Omental fat pad (tissue), 4 donors: ENCODE measurements at places on chromosomes 4 and X.
A peak's percentile ranks its signal among the peaks of the same experiment; 100 is the strongest.

- DNase-seq = no peak
These were observed 45.5 kb downstream of the PPP1R2C start for GRCh38 chrX:42732506-42732905.

- DNase-seq = no peak
These were observed 62.3 kb upstream of the CD99 start for GRCh38 chrX:2628751-2629315.

GRCh38 chr4:24519649-24520048 lies 64.7 kb downstream of the DHX15 start:
- DNase-seq = no peak

DNA sequence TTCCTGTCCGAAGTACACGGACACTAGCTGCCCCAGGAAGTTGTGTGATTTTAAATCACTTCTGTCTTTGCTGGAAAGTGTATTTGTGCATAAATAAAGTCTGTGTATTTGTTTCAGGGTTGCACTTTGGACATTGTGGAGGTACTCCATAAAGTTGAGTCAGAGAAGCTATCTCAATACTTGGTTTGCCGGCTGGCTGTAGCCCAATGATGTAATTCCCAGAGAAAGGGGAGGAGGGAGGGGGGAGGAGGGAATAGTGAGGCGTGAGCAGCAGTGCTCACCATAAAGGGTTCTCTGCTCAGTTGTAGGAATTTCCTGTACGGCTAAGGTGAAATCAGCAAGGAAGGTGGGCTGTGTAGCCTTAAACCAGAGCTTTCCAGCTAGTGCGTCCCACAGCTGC lies 7.5 kb downstream of the APEX2 start:
- no peak for DNase-seq

GRCh38 chr4:44493924-44494323 lies 45.3 kb upstream of the KCTD8 start:
- no peak for DNase-seq

GRCh38 chr4:65651031-65651430 lies 19.3 kb downstream of the EPHA5 start:
- no peak for DNase-seq

DNA sequence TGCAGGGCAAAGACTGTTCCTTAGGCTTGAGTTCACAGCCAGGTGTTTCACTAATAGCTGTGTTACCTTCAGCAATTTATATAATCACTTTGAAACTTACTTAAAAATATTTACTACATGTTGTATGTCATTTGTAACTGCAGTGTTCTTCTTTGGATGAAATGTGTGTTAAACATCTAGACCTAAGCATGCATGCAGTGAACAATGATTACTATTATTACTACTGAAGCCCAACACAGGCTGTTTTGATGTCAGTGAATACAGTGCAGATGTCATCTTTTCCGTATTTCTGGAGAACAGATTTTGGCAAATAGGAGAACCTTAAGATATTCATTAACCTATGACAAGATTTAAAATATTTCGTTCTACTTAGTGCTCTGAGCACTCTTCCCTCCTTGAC lies 101.8 kb upstream of the ANK2 start:
- DNase-seq = no peak

- no peak for DNase-seq
These were observed 225.9 kb upstream of the CASK start for GRCh38 chrX:42149281-42149680.

GRCh38 chr4:57342411-57342810 lies 232.2 kb upstream of the IGFBP7 start:
- no peak for DNase-seq

- DNase-seq = no peak
These were observed 498.0 kb upstream of the BOD1L1 start for GRCh38 chr4:14125375-14126129.

DNA sequence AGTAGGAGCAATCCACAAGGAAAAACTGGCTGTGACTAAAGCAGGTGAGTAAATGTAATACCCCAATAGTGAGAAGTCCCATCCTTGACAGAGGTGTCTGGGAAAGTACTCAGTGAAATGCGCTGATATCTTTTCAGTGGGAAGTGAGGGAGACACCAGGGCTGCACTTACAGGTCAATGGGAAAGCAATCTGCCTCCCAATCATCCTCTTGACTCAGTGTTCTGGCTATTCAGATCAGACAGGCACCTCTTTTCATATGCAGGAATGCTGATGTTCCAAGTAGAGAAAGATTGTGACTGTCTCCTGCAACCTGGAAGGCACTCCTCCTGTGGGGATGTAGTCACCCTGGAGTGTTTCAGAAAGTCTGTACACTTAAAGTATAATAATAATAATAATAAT lies 39.9 kb upstream of the SPIN2A start:
- no peak for DNase-seq

GRCh38 chr4:13365195-13365594 lies 118.9 kb downstream of the RAB28 start:
- DNase-seq = no peak

DNA sequence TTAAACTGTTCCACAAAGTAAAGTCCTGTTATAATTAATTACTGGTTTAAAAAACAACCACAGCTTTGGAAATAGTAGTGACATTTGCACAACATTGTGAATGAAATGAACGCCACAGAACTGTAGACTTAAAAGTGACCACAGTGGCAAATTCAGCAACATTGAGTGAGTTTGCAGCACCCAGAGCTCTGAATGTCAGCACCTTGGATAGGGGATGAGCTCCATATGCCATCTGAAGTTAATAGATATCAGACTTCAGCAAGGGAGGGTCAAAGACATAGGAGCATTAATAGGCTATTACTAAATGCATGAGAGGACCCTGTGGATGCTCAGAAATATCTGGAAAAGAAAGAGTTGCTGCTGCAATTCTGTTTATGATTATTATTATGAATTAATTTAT lies 55.3 kb upstream of the KCNIP4 start:
- DNase-seq = no peak

DNA sequence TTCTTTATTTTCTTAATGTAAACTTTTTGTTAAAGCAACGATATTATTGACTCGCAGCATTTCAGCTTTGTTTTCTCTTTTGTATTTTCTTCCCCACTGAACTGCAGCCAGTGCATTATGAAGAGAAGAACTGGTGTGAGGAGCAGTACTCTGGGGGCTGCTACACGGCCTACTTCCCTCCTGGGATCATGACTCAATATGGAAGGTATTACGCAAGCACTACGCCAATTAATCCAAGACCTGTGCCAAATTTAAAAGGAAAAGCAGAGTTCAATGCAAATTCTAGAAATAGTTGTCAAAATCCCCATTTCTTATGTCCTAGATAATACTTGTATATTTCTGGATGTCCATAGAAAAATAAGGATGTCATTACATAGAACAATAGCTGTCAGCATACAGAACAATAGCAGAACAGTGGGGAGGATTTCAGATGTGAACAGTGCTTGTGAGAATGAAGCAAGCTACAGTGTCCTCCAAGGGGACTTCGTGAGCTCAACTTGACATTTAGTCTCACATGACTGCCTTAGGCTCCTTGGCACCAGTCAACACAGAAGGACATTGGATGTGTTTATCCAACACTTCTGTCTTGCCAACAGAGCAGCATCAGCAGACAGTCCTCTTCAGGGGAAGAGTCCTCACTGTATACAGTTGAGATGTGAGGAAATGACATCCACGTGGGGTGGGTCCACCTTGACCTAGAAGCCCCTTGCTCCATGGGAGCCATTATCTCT lies 85.9 kb downstream of the MAOA start:
- no peak for DNase-seq

GRCh38 chr4:81494031-81494431 lies 22.3 kb upstream of the RASGEF1B start:
- DNase-seq = no peak

GRCh38 chr4:150781191-150781590 lies 199.2 kb downstream of the MAB21L2 start:
- DNase-seq = no peak

DNA sequence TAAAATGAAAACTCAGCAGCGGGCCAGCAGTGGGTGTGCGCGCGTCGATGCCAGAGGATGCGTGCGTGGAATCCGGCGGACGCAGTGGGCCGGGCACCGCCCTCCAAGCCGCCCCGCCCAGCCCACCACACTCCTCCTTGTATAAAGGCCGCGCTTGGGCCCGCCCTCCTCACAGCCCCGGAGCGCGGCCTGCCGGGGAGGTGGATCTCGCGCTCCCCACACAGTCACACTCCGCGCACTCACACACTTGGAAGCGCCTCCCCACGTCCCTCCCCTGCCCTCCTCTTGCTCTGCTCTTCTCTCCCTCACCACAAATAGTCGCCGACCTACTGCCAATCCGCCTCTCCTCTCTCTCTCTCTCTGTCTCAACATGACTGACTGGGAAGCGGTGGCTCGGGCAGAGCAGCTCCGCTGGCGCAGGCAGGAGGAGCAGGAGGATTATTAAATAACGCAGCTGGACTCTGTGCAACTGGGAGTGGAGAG lies at the start of gene CCSER1:
Gene CCSER1, plus strand, starts transcription at position 172 of the 483 bp plus-strand sequence.
- peak; percentile 75 for DNase-seq

GRCh38 chr4:158676076-158676475 lies 4.0 kb downstream of the ETFDH start:
- no peak for DNase-seq

DNA sequence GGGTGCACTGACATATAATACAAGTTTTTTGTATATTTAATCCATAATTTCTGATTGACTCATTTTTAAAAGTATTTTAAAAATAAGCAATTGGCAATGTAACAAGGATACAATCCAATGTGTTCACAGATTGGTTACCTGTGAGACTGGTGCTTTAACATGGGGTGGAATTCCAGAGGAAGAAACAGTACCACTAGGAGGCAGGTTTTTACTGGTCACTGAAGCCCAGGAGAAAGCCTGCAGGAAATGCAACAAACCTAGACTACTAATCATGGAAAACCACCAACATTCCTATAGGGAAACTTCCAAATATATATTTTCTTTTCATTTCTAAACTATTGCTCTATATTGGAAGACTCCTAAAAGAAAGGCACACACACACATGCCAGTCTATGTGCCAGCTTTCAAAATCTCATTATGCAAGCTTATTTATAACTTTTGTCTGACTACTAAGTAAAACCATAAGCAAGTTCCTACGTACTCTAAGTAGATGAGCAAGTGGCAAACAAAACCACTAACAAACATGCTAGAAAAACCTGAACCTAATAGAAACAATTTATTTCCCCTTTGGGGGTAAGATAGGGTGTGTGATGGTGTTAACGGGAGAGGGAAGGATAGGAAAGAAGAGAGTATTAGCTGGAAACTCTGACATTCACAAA lies 19.2 kb downstream of the G3BP2 start:
- DNase-seq = no peak

GRCh38 chr4:90689739-90690138 lies 562.5 kb downstream of the CCSER1 start:
- no peak for DNase-seq

DNA sequence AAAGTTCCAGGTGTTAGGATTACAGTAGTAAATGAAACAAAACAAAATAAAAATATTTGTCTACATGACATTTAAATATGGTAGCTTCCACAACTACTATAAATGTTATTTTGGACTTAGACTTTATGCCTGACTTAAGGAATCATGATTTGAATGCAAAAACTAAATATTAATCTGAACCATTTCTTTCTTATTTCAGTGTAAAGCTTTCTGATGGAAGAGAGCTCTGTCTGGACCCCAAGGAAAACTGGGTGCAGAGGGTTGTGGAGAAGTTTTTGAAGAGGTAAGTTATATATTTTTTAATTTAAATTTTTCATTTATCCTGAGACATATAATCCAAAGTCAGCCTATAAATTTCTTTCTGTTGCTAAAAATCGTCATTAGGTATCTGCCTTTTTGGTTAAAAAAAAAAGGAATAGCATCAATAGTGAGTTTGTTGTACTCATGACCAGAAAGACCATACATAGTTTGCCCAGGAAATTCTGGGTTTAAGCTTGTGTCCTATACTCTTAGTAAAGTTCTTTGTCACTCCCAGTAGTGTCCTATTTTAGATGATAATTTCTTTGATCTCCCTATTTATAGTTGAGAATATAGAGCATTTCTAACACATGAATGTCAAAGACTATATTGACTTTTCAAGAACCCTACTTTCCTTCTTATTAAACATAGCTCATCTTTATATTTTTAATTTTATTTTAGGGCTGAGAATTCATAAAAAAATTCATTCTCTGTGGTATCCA lies 1.6 kb downstream of the CXCL8 start:
- DNase-seq = no peak
